Activated CD4-positive, alpha-beta T cell treated with anti-CD3 and anti-CD28 coated beads, Interleukin-2, amount 10 ng/mL, durations not matched to agents 7 days and 5 days (primary cell): ENCODE measurements at places on chromosomes 3 and 15.
A peak's percentile ranks its signal among the peaks of the same experiment; 100 is the strongest.

- no peak for DNase-seq
Observed at GRCh38 chr3:64766440-64766839, 78.6 kb upstream of the ADAMTS9 start.

GRCh38 chr15:33988384-33988783, 20.1 kb downstream of the CHRM5 start:
- no peak for DNase-seq

DNA sequence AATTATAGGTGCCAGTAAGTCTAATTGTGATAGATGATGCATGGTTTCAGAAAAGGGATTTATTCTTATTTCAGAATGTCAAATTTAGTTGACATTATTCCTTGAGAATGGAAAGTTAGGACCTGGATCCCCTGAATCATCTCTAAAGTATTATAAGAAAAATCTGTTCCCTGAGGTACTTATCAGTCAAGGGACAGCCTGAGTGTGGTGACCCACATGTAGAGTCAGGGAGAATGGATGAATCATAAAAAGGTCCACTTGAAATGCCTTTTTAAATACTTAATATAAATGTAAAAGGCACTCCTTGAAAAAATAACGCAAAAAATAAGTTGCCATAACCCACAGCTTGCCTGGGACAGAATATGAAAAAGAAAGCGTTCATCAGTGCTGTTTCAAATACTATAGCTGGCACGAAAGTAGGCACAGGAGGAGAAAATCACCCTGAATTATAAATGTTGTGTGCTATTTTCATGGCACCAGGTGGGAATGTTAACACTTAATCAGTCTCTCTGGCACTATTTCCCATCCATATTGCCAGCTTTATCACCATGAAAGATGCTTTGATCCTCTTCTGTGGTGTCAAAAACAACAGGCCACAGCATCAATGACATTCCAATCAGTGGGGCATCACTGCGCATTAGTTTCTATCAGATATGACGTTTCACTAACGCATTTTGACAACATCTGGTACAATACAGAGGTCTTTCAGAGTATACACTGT, 208.5 kb downstream of the EPHA3 start:
- DNase-seq: no peak

GRCh38 chr3:52838561-52839267, 3.9 kb upstream of the MUSTN1 start:
- DNase-seq: peak; percentile 57

GRCh38 chr15:101091080-101092017, 160.5 kb downstream of the CHSY1 start:
- no peak for DNase-seq

DNA sequence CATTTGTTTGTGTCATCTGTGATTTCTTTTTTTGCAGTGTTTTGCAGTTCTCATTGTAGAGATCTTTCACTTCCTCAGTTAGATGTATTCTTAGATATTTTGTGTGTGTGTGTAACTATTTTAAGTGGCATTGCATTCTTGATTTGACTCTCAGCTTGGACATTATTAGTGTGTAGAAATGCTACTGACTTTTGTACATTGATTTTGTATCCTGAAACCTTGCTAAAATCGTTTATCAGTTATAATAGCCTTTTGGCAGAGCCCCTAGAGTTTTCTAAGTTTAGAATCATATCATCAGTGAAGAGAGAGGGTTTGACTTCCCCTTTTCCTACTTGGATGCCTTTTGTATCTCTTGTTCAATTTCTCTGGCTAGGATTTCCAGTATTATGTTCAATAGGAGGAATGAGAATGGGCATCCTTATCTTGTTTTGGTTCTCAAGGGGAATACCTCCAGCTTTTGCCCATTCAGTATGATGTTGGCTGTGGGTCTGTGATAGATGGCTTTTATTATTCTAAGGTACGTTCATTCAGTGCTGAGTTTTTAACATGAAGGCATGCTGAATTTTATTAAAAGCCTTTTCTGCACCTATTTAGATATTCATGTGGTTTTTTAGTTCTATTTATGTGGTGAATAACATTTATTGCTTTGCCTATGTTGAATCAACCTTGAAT, 211.7 kb downstream of the MBNL1 start:
- DNase-seq: no peak

- no peak for DNase-seq
Observed at GRCh38 chr3:192889679-192890078, 28.0 kb downstream of the MB21D2 start.

DNA sequence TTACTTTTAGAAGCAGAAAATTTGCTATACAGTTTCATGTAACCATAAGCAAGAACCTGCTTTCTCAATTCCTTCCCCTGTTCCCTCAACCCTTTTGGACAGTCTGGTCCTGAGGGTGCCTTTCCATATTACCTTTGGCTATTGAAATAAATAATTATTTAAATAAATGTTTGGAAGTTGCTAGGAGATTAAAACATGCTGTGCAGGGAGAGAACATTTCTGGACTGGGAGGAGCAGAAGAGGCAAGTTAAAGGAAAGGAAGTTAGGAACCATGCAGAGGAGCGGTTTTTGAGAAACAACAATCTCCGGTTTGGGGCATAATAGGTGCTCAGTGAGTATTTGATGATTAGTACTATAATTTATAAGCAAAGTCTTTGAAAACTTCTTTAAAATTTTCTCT, 41.8 kb downstream of the ZNF609 start:
- no peak for DNase-seq

DNA sequence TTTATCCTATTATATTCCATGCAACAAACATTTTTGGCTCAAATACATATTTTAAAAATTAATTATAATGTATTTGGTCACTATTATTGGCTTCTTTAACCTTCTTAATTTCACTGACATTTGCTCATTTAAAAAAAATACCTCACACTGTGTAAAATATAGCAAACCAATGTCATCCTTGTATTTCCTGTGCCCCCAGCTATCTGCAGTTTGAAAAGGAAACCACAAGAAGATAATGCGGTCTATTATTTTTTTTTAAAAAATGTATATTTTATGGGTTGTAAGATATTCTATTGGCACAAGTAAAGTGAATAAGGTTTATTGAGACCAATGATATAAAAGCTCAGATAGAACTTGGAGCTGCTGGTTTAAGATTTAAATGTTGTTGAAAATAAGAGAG, 904.2 kb downstream of the SI start:
- DNase-seq: no peak

DNA sequence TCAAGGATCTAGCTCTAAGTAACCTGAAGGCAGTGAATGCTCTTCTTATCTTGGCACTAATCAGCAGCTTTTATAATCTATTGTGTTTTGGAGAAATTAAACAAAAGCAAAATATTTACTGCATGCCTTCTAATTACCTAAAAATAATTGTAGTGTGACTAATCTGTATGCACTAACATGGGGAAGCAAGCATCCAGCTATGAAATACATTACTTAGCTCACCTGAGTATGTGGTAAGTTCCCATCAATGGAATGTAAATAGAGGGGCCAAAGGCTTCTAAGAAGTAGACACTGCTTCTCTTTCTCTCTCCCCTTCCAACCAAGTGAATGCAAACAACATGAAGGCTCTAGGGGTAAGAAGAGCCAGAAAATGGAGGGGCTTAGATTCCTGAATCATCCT, 165.6 kb downstream of the STAG1 start:
- no peak for DNase-seq

DNA sequence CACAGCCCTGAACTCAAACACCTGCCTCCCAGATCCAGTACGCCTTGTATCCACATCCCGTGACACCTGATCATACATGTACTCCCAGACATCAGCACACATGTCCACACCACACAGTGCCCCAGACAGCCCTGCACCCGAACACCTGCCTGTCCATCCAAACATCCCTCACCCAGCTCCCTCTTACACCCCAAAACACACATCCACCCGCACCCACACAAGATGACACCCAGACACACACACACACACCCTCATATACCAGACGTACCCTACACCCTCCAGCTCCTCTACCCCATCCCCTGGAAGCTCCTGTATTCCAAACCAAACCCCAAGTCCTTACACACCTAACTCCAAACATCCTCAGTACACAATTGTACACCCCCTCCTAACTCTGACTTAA, 735 bp downstream of the CAMK1 start:
- no peak for DNase-seq

DNA sequence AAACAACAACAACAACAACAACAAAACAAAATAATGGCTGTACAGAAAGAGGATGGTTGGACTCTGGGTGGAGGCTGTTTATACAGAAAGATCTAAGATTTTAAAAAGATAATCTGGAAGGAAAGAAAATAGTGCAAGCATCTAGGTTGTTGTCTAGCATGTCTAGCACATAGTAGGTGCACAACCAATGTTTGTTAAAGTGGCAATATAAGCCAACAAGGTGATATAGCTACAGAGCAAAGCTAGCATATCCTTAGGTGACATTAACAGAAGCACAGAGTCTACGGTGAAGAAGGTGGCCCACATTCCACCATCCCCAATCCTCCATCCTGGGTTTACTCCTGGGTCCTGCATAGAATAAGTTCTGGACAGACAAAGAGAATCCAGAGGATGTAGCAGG, 4.7 kb downstream of the TMEM40 start:
- no peak for DNase-seq

- no peak for DNase-seq
Observed at GRCh38 chr3:136281966-136282520, 31.9 kb downstream of the PCCB start.

DNA sequence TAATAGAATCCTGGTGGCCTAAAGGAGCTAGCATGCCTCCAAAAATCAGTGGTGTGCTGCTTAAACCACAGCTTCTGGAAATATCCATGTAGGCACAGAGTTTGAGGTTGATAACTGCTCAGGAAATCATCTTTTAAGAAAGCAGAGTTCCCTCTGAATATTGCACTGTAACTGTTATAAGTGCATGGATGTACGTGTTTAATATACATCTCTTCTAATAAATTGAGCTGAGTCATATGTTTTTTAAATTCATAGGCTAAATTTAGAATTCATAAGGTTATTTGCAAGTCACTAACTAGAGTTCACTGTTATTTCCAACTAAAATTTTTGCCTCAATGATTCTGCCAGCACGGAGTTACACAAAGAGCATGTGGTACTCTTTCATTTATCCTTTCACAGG, 68.9 kb downstream of the MYH15 start:
- no peak for DNase-seq

- no peak for DNase-seq
Observed at GRCh38 chr3:177320765-177321247, 123.5 kb upstream of the TBL1XR1 start.

DNA sequence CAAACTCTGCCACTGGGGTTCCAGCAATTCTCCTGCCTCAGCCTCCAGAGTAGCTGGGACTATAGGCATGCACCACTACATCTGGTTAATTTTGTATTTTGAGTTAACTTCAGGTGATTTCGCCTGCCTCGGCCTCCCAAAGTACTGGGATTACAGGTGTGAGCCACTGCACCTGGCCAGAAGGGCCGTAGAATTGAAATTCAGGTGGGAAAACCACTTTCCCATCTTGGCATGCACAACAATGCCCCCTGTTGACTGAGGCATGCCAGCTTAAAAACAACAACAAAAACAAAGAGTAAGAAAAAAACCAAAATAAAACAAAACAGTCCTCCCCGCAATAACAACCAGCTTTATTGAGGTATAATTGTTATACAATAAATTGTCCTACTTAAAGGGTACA, 32.6 kb upstream of the RAB11A start:
- no peak for DNase-seq

GRCh38 chr15:91108421-91108820, 8.4 kb downstream of the SV2B start:
- DNase-seq: no peak

- DNase-seq: no peak
Observed at GRCh38 chr15:87973501-87974215, 282.9 kb downstream of the NTRK3 start.

DNA sequence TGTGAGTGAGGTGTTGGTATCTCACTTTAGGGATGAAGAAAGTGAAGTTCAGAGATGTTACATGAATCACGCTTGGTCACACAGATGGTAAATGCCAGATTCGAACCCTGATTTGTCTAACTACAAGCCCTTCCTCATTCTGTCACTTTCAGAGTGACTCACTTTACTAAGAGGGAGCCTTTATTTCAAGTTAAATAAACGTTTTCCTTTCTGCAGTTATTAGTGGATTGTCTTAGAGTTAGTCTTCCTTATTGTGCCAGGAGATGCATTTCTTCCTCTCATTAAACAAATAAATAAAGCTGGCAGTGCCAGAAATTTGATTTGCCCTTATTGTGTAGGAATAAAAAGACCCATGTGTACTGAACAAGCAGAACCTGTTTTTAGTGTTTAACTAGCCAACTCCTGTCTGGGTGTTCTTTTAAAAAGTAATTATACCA, 162.5 kb downstream of the AKAP13 start:
- no peak for DNase-seq

- DNase-seq: no peak
Observed at GRCh38 chr15:88077296-88078020, 179.1 kb downstream of the NTRK3 start.

DNA sequence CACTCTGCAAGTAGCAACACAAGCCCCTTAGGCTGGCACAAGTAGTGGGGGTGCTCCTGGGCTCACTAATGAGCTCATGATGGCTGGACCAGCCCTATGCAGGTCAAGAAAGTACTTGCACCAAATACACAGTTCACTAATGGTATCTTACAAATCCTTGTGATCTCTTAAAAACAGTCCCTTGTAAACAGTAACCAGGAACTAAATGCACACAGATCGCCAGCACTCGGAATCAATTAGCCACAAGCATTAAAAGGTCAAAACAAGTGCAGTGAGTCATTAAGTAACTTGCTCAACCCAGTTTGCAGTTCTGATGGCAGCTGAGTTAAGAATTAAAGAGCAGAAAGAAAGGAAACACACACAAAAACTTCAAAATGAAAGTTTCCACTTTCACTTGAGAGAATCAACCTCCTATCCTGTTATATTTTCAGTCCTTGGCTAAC, 43.2 kb downstream of the ARHGEF3 start:
- peak; percentile 43 for DNase-seq

DNA sequence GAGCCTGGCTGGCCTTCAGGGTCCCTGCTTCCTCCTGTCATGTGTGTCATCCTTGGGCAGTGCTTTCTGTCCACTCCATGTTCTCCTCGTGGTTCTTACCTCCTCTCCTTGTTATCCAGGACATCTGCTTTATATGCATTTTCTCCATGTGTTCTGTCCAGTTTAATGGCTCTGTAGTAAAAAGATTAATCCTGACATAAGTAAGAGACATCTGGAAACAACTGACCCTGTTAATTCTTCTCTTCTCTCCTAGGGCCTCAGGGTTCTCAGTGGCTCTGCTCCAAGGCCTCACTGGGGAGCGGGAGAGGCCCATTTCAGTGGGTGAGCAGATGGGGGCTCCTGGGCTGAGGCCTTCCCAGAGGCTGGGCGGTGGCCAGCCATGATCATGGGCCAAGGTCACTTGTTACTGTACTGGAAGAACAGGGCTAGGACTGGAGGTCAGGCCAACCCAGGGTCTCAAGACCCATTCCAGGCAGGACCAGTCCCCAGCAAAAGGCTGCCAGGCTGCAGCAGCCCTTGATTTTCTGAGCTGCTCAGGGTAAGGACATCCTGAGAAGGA, 20.2 kb upstream of the CDCP1 start:
- no peak for DNase-seq

DNA sequence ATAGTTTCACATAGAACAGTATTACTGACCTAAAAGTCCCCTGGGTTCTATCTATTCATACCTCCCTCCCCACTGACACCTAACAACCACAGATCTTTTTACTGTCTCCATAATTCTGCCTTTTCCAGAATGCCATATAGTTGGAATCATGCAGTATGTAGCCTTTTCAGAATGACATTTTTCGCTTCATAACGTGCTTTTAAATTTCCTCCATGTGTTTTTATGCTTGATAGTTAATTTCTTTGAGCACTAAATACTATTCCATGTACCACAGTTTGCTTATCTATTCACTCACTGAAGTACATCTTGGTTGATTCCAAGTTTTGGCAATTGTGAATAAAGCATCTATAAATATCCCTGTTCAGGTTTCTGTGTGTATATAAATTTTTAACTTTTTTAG, 77.7 kb upstream of the GPR149 start:
- no peak for DNase-seq
